ENCODE measurements at places on chromosomes 3 and 15.

DNA sequence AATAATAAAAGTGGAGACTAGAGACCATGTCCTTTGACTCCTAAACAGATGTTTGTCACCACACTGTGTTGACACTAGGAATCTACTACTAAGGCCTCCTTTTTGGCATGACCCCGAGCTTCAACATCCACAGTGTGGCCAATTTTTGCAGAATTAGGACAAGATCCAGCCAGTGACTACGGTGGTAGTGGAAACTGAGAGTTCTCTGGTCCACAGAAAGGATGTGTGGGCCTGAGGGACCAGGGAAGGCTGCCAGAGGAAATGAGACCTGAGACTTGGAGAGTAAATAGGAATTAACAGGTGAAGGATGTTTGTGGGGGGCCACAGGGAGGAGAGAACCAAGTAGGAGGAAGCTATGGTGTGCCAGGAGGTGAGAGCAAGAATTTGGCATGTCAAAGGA is 122.7 kb downstream of the CHCHD6 start:
- DNase-seq = no peak

- DNase-seq = peak; percentile 97
Observed at GRCh38 chr3:196287440-196288140, at the start of gene PCYT1A. Gene PCYT1A (minus strand): TSS chr3:196287726. CDS start chr3:196270531, 17,195 bp downstream.

DNA sequence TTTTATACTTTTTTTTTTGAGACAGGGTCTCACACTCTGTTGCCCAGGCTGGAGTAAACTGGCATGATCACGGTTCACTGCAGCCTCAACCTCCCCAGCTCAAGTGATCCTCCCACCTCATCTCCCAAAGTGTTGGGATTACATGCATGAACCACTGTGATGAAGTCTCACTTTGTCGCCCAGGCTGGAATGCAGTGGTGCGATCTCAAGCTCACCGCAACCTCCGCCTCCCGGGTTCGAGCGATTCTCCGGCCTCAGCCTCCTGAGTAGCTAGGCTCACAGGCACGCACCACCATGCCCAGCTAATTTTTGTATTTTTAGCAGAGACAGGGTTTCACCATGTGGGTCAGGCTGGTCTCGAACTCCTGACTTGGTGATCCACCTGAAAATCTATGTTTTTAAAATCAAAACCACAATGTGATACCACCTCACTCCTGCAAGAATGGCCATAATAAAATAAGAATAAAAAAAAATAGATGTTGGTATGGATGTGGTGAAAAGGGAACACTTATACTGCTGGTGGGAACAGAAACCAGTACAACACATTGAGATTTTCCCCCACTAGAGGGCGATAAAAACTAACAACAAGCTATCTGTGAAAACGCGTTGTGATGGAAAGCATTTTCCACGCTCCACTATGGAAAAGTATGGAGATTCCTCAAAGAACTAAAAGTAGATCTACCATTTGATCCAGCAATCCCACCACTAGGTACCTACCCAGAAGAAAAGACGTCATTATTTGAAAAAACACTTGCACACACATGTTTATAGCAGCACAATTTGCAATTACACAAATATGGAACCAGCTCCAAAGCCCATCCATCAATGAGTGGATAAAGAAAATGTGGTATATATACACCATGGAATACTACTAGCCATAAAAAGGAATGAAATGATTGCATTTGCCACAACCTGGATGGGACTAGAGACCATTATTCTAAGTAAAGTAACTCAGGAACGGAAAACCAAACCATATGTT is 26.8 kb upstream of the OCA2 start:
- DNase-seq = peak; percentile 24

DNA sequence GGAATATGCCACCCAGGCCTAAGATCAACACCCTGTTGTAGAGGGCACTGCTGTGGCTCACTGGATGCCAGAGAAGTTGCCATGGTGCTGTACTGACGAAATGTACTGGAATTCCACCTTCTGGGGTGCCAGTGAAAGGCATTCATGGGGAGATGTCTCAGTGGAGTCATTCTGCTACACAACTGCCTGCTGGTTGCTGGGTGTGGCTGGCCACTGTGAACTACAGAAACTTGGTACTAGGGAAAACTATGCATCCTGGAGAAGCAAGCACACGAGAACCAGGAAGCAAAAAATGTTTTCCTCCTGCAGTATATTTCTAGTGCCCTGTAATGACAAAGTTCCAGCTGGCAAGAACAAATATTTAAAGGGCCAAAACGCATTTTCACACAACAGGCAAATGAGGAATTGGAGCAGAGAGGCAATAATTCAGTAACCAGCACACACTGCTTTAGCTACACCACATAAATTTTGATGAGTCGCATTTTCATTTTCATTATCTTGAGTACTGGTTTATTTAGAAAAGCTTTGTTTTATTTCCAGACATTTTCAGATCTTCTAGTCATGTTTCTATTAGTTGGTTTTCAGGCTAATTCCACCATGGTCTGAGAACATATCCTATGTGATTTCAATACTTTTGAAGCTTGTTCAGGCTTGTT is 18.3 kb upstream of the RFX7 start:
- DNase-seq = no peak

GRCh38 chr3:197881270-197881969 is 68.6 kb upstream of the RPL35A start:
- DNase-seq = no peak

DNA sequence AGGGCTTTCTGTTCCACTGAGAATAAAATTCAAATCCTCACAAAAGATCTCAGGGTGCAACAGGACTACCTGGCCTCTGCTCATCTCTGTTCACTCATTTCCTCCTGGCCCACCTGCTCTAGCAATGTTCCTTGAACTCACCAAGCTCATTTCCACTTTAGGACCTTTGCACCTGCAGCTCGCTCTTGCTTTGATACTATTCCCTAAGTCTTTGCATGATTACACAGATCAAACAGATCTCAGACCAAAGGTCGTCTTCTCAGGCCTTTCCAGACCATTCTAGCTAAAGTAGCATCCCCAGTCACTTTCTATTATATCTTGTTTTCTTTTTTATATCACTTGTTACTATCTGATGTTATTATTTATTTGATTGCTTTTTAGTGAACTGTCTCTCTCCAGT is 54.7 kb downstream of the B3GNT5 start:
- DNase-seq = no peak

- no peak for DNase-seq
Observed at GRCh38 chr15:79977431-79978054, 6.5 kb upstream of the BCL2A1 start.

DNA sequence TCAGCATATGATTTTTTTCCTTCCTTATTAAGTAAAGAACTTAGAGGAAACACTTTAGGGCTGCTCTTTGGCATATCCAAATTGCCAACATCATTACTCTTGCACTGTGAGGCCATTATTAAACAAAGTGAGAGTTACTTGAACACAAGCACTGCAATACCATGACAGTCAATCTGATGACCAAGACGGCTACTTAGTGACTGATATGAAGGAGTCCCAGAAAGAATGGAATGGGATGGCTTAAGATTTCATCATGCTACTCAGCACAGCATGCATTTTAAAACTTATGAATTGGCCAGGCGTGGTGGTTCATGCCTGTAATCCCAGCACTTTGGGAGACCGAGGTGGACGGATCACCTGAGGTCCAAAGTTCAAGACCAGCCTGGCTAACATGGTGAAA is 55.2 kb downstream of the FAM98B start:
- DNase-seq = no peak
